Inflammatory macrophage treated with lipopolysaccharide for 4 hours (primary cell): ENCODE measurements at places on chromosomes 2 and 18.

GRCh38 chr2:53549497-53549896, 218.1 kb upstream of the CHAC2 start:
- no peak for DNase-seq

DNA sequence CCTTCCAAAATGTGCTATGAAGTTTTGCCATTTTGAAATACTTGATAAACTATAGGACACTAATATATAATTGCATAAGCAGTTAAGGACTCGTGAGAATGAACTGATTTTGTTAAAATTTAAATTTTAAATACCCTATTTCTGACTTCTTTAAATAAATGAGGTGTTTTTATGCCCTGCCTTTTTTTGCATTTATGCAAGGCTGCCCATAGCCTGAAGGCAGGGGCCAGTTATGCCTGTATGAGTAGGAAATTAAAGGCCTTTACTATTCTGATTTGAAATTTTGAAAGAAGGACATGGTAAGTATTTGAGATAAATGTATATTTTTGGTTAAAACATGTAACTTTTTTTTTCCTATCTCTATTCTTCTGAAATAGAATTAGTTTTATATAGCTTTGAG, 33.7 kb downstream of the TTC39C start:
- DNase-seq: no peak

GRCh38 chr2:32357318-32358110, 691 bp downstream of the BIRC6 start:
- DNase-seq: peak; percentile 38

DNA sequence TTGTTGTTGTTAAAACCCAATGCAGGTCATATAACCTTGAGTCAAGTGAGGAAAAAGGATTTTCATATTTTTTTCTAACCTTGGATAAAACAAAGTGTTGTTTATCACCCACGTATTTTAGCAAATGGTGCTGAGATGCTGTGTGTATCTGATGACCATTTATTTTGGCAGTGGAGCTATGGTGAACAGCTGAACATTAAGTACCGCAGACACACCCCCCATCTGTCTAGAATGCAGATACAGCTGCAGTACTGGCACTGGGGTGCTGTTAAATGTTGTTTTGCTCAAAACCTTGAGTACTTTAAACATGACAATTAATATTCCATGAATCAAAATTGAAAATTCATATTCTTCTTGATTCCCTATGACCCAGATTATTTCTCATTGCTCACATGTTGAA, 773.3 kb upstream of the SLC39A10 start:
- DNase-seq: no peak

DNA sequence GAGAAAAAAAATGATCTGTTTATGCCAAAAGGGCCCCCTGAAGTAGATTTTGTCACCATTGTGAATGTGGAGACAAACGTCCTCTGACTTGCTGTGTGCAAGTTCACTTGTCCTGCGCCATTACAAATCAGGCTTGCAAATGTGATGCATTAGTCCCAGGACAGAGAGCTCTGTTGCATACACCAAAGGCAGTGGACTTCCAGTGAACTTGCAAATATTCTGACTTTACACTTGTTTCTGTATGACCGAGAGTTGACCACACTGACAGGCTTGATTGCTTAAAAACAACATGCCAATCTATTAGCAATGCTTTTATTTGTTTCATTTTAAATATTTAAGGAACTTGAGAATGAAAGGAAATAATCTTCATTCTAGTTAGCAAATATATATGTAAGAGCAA, 293.2 kb downstream of the PLCL1 start:
- DNase-seq: peak; percentile 71
